Left colon (tissue), 2 donors: ENCODE measurements at places on chromosomes 2 and 18. TPM values are rescaled to one million over a fixed set of nuclear protein-coding genes. Genes with fewer than 3 reads are reported as not detected.

DNA sequence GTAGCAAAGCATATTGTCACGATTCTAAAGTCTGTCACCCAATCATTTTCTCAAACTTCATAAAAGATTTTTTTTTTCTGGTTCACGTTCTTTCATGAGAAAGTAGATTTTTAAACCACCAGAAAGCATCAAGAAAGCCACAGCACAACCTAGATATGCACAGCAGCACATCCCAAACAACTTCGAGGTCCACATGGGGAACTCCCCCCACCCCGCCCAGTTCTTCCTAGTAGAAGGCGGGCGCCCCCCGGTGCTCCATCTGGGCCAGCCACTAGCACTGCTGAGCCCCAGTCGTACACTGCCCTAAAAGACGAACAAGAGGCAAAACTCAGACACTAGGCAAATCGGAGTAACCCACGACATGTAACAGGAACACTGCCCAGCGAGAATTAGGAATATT is 15.5 kb downstream of the HDLBP start:
- no peak for DNase-seq

The DSG3 gene
- total RNA-seq, result 0.20 TPM

The UPP2 gene
- total RNA-seq, result not detected

The OR6B2 gene
- total RNA-seq, result not detected

The NTSR2 gene
- total RNA-seq, result not detected

The RAB1A gene
- total RNA-seq, result 172 TPM
